ENCODE measurements at places on chromosomes 1 and 21.

DNA sequence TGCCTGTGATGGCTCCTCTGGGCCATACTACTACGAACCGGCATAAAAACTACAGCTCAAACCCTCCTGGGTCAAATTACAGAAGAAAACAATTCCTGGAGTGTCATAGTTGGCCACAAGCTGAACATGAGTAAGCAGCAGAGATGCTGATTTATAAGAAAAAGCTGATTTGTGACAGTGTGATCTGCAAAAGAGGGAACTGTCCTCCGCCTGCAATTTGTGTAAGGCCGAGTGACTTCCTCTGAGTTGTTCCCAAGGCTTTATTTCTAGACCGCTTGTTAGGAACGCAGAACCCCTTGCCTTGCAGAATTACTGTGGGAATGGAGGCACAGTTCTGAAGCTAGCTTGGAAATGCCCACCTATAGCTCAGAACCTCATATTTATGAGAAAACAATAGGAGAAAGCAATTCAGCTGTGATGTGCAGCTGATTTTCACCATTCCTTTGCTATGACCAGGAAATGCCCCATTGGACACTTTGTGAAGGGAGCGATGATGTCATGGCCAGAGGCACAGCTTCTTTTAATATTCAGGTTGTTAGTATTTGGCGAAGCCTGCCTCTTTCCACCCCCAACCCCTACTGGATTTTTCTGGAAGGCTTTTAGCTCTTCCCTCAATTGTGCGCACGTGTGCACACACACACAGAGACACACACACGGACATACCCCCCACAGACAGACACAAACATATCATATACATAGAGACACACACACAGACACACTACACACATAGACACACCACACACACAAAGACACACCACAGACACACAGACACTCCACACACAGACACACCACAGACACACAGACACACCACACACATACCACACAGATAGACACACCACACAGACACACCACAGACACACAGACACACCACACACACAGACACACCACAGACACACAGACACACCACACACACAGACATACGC is 47.6 kb downstream of the IER5 start:
- no peak for DNase-seq

- no peak for DNase-seq
These were observed 31.4 kb downstream of the CLCA1 start for GRCh38 chr1:86499987-86500593.

DNA sequence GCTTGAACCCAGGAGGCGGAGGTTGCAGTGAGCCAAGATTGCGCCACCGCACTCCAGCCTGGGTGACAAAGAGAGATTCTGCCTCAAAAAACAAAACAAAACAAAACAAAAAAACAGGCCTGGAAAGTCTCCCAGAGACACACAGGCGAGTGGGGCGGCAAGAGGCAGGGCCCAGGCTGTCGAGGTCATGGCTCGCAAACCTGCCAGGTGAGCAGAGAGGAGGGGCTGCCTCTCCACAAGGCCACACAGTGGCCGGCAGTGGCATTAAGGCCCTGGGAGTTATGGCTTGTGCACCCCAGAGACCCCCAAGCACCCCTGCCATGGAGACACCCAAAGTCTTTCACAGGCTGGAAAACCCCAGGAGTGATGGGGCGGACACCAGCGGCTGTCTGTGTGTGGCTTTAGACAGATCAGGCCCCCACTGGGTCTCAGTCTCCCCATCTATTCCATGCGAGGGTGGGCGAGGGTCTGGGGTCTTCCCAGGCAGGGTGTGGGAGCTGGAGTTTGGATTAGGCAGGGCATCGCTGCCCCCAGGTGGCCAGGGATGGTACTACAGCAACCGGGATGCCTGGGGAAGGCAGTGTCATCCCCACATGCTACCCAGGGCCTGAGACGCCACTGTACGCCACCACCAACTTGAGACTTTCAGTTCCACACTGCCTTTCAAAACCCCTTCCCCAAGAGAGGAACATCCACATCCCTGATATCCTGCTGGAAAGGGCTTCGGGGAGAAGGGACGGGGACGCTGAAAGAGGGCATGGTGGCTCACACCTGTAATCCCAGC is 7.3 kb upstream of the CTRC start:
- no peak for DNase-seq

GRCh38 chr1:63190171-63190570 is 132.2 kb upstream of the FOXD3 start:
- DNase-seq: no peak

- DNase-seq: no peak
These were observed 67.5 kb upstream of the SH3GLB1 start for GRCh38 chr1:86636898-86637297.

DNA sequence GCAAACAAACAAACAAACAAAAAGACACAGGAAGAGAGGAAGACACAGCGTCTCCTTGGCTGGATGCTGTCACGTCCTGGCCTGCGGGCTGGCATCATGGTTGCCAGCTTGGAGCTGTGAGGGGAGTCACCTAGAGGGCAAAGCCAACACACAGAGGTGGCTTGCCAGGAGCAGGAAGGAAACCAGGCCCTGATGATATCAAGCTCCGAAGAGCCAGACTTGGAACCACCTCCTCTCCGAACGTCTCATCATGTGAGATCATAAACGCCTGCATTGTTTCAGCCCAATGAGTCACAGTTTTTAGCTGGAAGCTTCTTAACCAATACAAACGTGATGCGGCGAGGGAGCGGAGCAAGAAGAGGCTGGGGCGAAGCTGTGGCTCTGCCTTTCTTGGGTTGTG is 8.7 kb downstream of the PLA2G2D start:
- no peak for DNase-seq

DNA sequence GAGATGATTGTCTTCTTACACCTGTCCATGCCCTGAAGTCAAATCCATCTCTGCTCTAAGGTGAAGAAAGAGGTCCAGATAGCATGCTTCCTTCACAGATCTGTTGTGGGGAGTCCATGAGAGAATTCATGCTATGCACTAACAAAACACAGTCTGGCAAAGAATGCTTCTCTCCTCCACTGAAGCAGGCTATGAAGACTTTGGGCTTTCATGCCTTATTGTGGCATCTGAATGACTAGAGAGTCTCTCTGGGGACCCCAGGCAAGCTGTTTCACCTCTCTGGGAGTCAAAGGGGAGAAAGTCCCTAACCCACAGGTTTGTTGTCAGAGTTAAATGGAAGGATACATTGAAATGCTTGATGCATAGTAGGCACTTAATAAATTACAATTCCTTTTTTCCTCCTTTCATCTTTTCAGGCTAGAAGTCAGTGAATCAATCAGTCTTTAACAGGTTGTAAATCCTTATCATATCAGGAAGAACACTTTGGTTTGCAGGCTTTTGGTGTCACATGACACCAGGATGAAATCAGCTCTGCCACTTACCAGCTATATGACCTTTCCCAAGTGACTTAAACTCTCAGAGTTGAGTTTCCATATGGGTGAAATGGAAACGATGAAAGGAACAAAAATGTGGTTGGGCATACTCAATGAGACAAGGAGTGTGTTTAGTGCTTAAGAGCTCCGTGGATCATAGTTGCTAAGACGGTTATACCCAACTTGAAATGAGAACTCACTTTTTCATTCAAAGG is 200.1 kb upstream of the DAB1 start:
- DNase-seq: no peak

- no peak for DNase-seq
These were observed 41.8 kb downstream of the ZNF281 start for GRCh38 chr1:200367841-200368534.

GRCh38 chr1:1255078-1255477 is 8.6 kb upstream of the C1QTNF12 start:
- no peak for DNase-seq

DNA sequence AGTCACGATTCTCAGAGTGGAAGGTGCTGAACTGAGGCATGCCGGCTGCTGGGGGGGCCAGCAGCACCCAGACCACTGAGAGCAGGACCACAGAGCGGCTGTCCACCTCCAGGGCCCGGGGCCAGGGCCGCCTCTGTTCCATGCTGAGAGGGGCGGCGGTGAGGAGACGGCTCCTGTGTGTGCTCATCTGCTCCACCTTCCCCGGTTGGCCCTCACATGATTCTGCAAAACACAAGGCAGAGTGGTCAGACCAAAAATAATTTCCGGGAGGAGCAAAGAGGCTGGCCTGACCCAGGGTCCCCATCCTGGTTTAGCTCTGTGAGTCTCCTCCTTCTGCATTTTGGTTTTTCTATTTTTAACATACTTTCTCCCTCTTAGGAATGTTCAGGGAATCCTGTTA is 26.4 kb downstream of the PLXNA2 start:
- DNase-seq: no peak

- DNase-seq: no peak
These were observed 10.9 kb upstream of the CNN3 start for GRCh38 chr1:94937820-94938219.

- no peak for DNase-seq
These were observed 143.7 kb downstream of the PLPP3 start for GRCh38 chr1:56435434-56436262.

- DNase-seq: no peak
These were observed 74.7 kb downstream of the HSPA13 start for GRCh38 chr21:14308234-14308633.

GRCh38 chr1:169086603-169087455 is 19.7 kb upstream of the ATP1B1 start:
- DNase-seq: no peak

GRCh38 chr21:18782721-18783120 is 379.1 kb upstream of the TMPRSS15 start:
- DNase-seq: no peak

- no peak for DNase-seq
These were observed 11.2 kb downstream of the RBM15 start for GRCh38 chr1:110350360-110350759.

- DNase-seq: no peak
These were observed 160.3 kb downstream of the PTPRU start for GRCh38 chr1:29396438-29397255.

DNA sequence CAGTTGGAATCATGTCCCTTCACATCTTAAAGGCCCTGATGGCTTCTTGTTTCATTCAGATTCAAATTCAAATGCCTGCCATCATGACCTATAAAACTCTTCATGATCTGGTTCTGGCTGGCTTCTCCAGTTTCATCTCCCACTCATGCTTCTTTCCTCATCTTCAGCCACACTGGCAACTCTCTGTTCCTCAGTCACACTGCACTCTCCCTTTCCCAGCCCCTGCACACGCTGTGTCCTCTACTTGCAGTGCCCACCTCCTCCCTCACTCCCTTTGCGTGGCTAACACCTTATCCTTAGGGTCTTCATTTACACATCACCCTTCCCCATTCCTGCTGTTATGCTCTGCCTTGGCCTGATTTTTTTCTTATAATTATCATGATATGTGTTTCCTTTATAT is 120.6 kb upstream of the LMO4 start:
- no peak for DNase-seq

- DNase-seq: no peak
These were observed 28.7 kb upstream of the RGS5 start for GRCh38 chr1:163231385-163231784.

All from LNCaP clone FGC (cell line).